ENCODE measurements at places on chromosomes 12 and 14.

DNA sequence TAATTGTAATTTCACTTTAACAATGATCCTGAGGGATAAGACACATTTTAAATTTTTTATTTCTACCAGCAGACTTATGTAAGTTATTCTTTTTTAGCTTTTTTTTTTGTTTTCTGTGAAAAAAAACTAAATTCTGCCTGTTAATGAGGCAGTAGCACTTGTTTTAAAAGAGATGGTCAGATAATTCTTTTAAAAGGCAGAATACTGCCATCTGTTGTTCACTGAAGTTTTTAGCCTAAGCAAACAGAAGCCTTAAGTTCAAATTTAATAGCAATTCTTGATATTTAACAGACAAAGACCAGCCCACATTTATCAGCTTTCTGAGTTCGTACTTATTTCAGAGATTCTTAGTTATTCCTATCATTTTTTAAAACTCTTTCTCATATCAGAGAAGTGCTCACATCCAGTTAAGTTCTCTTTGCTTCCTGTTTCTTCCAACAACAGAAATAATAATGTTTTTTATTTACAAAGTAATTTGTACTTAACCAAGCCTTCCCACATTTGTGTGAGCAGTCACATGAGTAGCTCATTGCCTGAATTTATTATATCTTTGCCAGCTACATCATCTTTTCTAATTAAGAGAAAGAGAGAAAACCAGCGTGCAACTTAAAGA, 93.4 kb upstream of the SLCO1C1 start:
- no peak for DNase-seq

GRCh38 chr12:45975506-45975905, 14.9 kb downstream of the SCAF11 start:
- DNase-seq: no peak

DNA sequence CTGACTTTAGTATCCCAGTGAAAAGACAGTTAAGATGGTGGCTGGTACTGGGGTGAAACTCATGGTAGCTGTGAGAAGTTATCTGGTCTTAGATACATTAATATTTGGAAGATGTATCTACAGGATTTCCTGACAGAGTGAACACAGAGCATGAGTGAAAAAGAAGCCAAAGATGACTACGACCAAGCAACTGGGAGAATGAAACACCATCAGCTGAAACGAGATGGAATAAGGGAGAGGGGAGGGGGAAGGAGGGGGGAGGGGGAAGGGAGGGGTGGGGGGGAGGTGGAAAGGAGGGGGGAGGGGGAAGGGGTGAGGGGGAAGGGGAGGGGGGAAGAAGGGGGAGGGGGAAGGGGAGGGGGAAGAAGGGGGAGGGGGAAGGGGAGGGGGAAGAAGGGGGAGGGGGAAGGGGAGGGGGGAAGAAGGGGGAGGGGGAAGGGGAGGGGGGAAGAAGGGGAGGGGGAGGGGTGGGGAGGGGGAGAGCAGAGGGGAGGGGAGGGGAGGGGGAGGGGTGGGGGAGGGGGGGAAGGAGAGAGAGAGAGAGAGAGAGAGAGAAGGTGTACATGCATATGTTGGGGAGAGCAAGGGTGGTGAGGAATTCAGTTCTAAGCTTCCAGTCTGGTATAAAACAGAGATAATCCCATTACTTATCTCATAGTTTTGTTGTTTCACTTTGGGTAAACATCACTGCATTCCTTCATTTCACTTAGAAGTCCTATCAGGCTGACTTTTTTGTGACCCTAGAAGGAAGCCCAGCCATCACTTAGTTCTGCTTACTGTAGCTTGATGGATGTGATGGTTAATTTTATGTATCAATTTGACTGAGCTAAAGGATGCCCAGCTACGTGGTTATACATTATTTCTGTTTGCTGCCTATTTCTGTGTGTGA, 73.9 kb downstream of the SPPL3 start:
- DNase-seq: no peak

DNA sequence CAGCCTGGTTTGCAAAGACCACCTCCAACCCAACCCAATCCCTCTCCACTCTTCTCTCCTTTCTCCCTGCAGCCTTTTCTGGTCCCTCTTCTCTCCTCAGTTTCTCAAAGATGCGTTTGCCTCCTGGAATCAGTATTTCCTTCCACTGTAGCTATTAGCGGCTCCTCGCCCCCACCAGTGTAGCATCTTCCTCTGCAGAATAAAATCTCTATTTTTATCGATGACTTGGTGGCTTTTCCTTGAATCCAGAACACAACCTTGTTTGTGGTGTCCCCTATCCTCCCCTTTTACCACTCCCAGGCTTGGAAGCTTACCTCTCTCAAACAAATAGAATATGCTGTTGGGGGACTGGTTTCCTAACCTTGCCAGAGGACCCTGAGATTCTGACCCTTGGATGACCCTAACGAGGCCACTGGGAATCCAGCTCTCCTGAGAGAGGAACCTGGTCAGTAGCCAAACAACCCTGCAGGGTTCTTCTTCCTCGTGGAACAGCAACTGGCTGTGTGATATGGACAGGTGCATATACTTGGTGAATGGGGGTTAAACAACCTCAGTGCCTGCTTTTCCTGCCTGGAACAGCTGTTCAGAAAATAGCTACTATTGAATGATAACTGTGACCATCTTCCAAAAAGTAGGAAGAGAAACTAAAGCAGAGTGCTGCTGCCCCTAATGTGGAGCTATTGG, 4.4 kb downstream of the WNT1 start:
- DNase-seq: no peak

DNA sequence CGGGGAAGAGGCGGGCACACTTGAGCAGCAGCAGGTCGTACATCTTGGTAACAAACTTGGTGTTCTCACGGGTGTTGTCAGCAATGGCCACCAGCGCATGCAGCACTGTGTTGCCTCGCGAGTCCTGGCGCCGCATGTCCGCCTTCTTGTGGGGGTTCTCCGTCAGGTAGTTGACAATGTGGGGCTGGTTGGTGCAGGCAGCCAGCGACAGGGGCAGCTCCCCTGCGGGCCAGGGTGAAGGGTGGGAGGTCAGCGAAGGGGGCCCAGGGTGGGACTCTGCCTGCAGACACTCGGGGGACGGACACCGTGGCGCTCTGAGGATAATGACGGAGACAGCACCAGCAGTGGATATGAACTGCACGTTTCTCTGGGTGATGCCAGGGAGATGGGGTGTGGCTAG, 34.5 kb downstream of the TRPV4 start:
- DNase-seq: no peak

DNA sequence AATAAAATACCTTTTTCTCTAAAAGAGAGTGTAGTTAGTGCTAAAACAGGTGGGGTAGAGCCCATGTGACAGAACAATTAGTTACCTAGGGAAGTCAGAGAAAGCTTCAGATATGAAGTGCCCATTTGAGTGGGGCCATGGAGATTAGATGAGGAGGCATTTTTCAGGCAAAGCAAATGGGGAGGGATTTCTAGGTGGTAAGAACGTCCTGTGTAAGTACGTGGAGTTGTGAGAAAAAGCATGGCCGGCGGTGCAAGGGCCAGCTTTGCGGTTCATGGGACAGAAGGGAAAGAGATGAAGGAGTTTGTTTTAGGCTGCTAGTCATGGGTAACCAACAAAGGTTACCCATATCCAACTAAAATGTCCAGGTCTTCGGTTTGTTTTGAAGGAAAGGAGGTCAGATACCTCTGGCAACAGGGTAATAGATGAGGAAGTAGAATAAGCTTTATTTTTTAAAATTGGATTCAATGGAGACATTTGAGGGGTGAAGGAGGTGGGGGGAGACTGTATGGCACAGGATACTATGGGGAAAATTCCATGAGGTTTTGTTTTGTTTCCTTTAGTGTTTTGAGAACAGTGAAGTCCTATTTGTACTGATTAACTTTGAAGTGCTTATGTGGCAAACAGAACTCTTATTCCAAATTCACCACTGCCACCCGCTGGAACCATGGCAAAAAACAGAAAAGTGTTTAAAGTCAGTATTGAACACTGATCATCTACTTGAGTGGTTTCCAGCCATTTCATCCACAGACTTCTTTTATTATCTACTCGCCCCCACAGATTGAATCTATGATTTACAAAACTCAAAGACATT, 10.0 kb upstream of the SNRPF start:
- DNase-seq: no peak

DNA sequence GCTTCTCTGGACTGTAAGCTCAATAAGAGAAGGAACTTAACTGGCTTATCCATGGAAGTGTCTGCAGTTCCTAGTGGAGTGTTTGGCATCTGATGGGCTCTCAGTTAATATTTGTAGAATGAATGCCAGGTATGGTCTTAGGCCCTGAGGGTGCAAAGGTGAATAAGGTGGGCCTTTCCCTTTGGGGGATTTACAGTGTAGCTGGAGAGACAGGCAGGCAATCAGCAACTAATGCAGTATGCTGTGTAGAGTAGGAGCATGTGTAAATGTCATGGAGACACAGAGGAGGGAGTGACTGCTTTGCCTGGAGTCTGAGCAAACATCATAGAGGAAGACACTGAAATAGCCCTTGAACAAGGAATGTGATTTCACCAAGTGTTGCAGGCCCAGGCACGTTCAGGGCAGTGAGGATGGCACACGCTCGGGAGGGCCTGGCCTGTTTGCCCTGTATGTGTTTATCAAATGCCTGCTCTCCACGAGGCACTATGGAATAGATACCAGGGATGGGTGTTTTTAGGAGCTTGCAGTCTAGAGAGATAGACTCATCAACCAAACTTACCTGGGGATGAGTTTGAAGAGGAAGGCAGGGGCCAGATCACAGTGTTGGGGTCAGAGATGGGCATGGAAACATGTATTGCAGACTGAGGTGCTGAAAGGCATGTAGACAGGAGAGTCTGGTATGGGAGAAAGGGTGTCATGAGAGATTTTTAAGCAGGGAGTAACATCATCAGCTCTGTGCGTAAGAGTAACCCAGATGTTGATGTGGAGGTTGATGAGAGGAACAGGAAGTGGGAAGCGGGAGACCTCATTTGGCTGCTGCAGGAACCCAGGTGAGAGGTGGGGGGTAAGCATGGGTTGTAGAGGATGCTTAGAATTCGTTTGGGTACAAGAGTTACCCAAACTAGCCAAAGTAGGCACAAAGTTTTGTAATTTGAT, 54.1 kb downstream of the PLXNC1 start:
- no peak for DNase-seq

- DNase-seq: no peak
Observed at GRCh38 chr12:61267474-61267873, 992.7 kb upstream of the USP15 start.

- no peak for DNase-seq
Observed at GRCh38 chr14:42163136-42163535, 556.5 kb downstream of the LRFN5 start.

DNA sequence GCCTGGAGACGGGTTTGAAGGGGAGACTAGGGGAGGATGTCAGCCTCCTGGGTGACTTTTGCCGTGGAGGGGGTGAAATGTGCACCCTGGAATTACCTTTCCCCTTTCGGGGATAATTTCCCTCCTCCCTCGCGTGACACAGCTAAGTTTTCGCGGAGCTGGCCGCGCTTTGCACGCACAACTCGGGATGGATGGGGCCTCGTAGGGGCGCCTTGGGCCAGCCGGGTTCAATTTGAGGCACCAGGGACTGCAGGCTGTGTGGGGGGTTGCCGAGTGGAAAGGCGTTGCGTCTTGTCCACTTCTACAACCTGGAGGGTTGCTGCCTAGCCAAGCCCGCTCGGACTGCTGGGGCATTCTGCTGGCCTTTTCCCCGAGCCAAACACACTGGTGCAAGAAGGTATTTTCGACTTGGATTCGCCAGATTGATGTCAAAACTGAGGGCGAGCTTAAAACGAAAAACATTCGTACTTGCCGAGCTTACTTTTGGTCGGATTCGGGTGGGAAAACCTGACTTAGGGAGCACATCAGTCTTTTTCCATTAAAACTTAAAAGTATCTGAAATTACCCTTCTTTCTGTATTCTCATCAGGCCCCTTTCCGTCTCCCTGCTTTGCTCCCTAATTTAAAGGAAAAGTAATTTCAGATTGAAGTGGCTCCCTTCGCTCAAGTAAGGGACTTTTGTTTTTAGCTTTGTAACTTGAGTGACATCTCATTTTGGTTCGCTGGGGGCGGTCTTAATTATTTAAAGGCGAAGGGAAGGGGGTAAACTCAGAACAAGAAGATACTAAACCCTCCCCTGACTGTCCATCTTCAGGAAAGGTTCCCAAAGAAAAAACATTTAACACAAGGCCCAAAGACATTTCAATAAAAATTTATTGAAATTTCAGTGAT, 14.3 kb downstream of the TBX3 start:
- no peak for DNase-seq

- DNase-seq: no peak
Observed at GRCh38 chr12:70960484-70960883, 39.9 kb upstream of the PTPRR start.

GRCh38 chr12:9960590-9960989, 10.6 kb upstream of the CLEC12A start:
- DNase-seq: no peak

GRCh38 chr12:108857158-108857407, 300 bp downstream of the SSH1 start:
- DNase-seq: no peak

GRCh38 chr12:105960319-105961083, 178.3 kb downstream of the NUAK1 start:
- DNase-seq: no peak

GRCh38 chr12:12598864-12599263, 12.8 kb upstream of the CREBL2 start:
- DNase-seq: no peak

DNA sequence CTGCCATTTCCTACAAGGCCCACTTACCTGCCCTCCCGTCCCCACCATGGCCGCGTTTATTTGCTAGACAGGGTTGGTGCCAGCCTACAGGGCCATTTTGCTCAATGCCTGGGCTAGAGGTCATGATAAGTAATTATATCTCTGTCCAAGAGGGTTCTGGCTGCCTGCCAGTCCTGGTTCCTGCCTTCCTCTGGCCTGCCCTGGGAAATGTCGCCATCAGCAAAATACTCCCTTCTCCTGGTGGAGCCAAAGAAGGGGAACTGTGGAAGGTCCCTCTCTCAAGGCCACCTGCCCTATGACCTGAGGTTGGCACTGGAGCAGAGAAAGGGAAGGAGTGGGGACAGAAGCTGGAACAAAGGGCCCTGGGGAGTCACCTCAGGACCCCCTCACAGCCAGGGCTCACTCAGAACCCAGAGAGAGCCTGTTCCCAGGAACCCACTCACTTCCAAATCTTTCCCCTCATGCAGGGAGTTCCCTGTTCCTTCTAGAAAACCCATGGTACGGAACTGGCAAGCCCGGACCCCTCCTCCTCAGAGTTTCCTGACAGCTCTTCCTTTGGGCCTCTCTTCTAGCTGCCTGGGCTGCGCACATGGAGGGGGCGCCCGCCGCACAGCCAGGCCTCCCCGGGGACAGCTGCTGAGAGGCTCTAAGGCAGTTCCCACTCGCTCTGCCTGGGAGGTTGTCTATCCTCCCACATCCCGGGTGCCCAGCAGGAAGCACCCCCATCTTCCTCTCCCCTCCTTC, 280.5 kb downstream of the DPF3 start:
- no peak for DNase-seq

- no peak for DNase-seq
Observed at GRCh38 chr12:97801471-97802059, 339.0 kb downstream of the RMST start.

GRCh38 chr14:32027255-32027939, 49.7 kb upstream of the ARHGAP5 start:
- DNase-seq: no peak

GRCh38 chr12:32918890-32919801, 22.6 kb upstream of the PKP2 start:
- no peak for DNase-seq

- DNase-seq: no peak
Observed at GRCh38 chr14:101351769-101352168, 209.5 kb upstream of the DIO3 start.

All from GM04503 (cell line).